ENCODE measurements at places on chromosomes 6 and 20.
A peak's percentile ranks its signal among the peaks of the same experiment; 100 is the strongest.

- no peak for DNase-seq
Observed at GRCh38 chr6:144265390-144265789, 19.7 kb upstream of the UTRN start.

DNA sequence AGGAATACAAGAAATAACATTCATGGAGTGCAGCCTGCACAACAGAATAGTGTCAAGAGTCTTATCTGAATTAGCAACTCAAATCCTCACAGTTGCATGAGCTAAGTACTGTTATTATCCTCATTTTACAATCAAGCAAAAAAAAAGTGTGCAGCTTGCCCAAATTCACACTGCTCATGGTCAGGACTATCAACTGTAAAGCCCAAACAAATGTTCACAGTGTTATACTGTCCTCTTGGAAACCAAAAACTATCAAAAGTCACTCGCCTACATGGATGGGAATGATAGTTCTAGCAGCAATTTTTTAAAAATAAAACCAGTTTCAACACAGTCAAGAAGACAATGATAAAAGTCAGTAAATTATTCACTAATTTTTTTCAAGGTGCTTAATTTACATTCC lies 114.6 kb upstream of the HSF2 start:
- DNase-seq, result no peak

DNA sequence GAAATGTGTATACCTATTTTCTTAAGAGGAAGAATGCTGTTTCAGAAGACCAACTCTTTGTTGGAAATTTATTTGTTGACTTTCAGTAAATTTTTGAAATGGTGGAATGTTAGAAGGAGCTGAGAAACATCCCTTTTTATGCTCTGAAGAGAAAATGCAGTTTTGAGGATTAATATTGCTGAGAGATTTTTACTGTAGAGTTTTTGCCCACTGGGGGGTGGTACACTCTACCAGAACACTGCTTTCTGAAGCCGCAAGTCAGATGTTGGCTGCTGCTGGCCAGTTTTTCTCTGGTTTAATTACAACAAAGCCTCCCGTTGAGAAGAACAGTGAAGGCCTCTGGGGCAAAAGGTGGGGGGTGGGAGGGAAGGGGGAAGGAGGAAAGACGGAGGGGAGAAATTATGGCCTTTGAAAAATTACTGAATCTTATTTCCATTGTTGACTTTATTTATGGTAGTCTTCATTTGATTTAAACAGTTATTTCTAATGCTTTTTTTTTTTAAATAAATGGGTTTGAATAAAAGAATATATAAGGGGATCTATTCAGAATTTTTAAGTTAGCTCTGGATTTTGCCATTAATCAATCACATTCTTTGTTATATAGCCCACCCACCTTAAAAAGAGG lies 3.0 kb downstream of the FLRT3 start:
- DNase-seq, result no peak

GRCh38 chr6:129603741-129604140 lies 106.2 kb downstream of the ARHGAP18 start:
- DNase-seq, result no peak

- DNase-seq, result no peak
Observed at GRCh38 chr6:88492824-88493223, 326.7 kb upstream of the CNR1 start.

DNA sequence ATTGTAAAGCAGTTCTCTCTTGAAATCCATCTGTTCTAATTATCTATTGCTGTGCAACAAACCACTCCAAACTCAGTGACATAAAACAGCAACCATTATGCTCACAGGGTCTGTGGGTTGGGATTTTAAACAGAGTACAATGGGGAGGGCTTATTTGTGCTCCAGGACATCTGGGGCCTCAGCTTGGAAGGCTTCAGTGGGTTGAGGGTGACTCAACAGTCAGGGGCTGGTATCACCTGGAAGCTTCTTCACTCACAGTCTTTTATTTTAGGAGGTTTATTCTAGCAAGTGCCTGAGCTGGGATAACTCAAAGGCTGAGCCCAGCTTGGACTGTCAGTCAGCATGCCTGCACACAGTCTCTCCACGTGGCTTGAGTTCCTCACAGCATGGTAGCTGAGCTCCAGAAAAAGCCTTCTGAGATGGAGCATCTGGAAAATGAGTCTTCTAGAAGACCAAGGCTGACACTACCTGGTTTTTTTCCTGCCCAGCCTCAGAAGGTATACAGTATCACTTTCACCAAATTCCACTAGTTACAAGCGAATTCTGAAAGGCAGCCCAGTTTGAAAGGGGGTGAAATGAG lies 234.6 kb upstream of the ID4 start:
- DNase-seq, result no peak

DNA sequence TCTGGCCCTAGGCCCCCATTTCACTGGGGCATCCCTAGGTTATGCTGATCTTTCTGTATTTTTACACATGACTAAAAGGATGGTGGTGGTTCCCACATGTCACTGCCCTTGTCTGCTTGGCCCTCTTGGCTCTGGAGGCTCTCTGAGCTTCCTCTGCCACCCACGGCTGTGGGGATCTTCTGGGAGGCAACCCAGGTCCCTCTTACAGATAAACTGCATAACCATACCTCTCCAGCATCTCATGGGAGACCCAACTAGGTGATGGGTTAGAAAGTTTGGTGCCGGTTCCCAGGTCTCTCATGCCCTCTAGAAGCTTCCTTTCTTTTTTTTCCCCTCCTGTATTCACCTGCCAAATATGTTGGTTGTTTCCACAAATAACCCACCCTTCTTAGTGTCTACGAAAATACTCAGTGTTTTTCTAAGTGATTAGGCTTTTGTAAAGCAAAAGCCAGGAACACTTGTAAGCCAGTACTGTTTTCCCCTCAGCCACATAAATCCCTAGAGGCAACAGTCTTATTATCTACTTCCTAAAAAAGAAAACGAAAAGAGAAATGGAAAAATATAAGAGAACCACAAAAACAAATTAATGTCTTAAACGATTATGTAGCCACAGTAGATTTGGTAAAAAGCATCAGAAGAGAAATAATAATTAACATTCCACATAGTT lies 71.7 kb upstream of the SMLR1 start:
- no peak for DNase-seq

GRCh38 chr6:42433409-42433808 lies 18.3 kb downstream of the TRERF1 start:
- no peak for DNase-seq

- no peak for DNase-seq
Observed at GRCh38 chr6:80454661-80455365, 348.3 kb downstream of the BCKDHB start.

GRCh38 chr20:49965781-49966305 lies 16.9 kb upstream of the SNAI1 start:
- DNase-seq, result no peak

DNA sequence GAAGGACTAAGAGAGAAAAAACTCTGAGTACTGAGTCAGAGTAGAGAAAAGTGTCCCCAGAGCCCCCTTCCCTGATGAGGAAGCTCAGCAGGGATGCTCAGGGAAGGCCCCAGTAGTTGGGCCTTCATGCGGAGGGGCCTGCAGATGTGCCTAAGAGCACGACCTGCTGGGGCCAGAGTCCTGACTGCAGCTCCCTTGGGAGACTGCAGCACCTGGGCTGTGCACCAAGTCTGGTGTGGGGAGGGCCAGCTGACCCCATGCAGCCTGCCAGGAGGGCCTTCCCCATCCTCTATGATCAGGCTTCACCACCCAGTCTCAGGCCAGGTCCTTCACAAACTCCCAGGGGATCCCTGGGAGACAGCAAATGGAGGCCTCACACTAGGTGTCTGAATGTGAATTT lies 130.4 kb downstream of the FNDC1 start:
- DNase-seq, result no peak

- no peak for DNase-seq
Observed at GRCh38 chr20:18728870-18729224, 84.7 kb upstream of the SCP2D1 start.

DNA sequence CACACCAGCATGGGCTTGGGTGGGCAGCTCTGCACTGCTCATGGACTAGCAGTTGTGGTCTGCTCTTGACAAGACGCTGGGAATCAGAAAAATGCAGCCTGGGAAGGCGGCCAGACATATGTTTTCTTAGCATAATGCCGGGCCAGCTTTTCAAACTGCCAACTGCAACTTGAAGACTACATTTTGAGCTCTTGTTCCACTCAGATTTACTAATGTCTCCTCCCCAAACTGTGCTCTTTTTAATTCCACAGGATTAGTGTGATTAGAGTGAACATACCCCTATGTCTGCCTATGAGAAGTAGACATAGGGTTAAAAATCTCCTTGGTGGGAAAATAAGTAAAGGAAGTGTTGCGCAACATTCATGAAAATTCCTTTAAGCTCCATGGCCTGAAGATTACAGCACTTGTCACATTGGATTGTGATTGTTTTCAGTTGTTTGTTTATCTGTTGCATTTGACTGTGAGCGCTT lies 5.3 kb upstream of the FNDC1 start:
- no peak for DNase-seq

GRCh38 chr6:144063246-144063743 lies 32.1 kb downstream of the SF3B5 start:
- DNase-seq, result no peak

- DNase-seq, result no peak
Observed at GRCh38 chr6:128659276-128659675, 138.9 kb upstream of the PTPRK start.

DNA sequence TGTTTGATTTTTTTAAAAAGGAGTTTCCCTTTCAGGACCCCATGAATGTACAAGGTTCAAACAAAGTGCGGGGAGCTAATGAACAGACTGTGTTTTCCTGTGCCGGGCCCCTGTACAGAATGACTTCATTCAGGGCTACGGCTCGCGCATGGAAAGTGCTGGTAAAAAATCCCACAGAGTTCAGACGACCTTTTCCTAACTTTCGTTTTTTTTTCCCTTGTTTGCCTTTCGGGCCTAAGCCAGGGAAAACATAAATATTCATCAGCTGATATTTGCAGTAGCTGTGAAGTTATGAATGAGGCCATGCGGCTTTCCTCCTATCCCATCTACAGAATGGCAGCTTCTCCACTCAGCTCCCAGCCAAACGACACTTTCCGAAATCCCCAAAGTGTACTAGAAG lies 74.0 kb downstream of the HAO1 start:
- no peak for DNase-seq

GRCh38 chr6:161837449-161837735 lies 563.5 kb upstream of the AGPAT4 start:
- DNase-seq, result no peak

GRCh38 chr20:36848677-36849076 lies 27.3 kb upstream of the TLDC2 start:
- DNase-seq, result no peak

DNA sequence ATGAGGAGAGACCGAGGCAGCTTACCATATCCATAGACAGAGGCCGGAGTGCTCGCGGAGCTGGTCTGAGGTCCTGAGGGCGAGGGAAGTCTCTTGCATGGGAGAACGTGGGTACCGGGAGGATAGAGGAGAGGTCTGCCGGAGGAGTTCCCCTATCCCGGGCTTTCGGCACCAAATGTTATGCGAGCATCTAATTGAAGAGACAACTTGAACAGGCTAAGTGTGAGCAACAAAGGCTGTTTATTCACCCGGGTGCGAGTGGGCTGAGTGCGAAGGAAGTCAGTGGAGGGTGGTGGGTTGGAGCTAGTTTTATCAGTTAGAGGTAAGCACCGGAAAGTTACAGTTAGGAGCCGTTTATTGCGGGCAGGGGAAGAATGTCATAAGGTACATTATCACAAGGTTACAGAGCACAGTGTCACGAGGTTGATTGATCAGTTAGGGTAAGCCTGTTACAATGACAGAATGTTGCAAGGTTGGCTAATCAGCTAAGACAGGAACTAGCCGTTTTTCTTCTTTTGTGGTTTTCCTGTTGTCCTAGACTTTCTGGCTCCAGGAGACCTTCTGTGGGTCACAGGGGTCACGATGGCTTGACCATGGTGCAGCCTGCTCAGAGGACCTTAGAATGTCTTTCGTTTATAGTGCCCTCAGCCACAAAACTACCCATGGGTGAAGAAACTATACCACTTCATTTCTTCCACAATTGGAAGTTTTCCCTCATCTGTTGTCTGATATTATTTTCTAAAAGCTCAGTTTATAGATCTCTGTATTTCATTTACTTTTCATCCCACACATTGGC lies 746.0 kb upstream of the ADGRB3 start:
- no peak for DNase-seq

- no peak for DNase-seq
Observed at GRCh38 chr6:169648617-169649016, 53.2 kb downstream of the WDR27 start.

DNA sequence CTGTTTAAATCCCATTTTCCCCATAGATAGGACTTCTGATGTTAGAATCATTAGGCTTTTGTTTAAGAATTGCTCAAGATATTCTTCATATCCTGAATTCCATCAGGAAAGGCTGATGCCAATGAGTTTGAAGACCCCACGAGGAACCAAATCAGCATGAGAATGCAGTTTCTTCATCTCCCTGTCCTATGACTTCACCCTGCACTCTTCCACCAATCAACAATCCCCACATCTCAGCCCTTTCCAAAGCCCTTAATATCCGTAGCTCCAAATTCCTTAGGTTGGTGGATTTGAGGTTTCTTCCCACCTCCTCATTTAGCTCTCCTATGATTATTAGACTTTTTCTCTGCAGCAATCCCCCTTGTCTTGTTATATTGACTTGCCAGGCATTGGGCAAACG lies 88.3 kb upstream of the PRND start:
- no peak for DNase-seq

GRCh38 chr6:104795363-104795762 lies 64.4 kb downstream of the HACE1 start:
- no peak for DNase-seq

- no peak for DNase-seq
Observed at GRCh38 chr6:40371621-40372020, 215.5 kb downstream of the LRFN2 start.

GRCh38 chr20:20837574-20838021 lies 125.2 kb upstream of the RALGAPA2 start:
- peak; percentile 17 for DNase-seq

- DNase-seq, result no peak
Observed at GRCh38 chr6:91276315-91276714, 689.4 kb upstream of the MAP3K7 start.

DNA sequence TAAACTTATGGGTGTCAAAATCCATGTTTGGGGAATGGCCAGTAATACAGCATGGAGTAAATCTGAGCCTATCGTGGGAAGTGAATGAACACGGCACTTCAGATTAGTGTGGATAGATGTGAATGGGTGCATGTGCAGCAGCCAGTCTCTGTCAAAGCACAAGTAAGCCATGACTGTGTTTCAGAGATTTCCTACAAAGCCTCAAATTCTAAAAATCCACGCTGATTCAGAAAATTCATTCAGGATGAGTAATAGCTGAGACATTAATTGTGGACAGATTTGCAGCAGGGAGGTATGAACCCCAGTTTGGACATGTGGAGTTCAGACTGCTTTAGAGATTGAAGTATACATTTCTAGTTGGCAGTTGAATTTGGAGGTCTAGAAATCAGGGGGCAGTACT lies 115.1 kb downstream of the QKI start:
- DNase-seq, result no peak

GRCh38 chr6:46715141-46715540 lies 20.0 kb downstream of the PLA2G7 start:
- no peak for DNase-seq

- no peak for DNase-seq
Observed at GRCh38 chr6:63214816-63215215, 3.5 kb downstream of the FKBP1C start.

- no peak for DNase-seq
Observed at GRCh38 chr6:11042025-11042749, 1.9 kb downstream of the ELOVL2 start.
